ENCODE measurements at places on chromosomes 4 and X.

DNA sequence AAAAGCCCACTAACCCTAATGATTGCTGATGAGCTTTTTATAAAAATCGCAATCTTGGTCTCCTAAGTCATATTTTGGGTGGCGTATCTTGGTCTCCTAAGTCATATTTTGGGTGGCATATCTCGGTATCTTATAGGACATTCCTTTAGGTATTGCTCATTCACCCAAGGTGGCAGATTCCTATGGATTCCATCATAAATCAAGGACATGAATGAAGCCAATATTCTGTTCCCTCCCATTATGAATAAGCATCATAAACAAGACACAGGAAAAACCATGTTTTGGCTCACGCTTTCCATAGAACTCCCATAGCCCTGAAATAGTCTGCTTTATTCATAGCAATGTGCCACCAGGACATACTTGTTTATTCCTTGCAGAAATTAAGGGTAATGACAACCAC, 95.0 kb upstream of the CD99 start:
- DNase-seq, result no peak

- no peak for DNase-seq
These were observed 3.4 kb upstream of the MAML3 start for GRCh38 chr4:140157341-140157740.

DNA sequence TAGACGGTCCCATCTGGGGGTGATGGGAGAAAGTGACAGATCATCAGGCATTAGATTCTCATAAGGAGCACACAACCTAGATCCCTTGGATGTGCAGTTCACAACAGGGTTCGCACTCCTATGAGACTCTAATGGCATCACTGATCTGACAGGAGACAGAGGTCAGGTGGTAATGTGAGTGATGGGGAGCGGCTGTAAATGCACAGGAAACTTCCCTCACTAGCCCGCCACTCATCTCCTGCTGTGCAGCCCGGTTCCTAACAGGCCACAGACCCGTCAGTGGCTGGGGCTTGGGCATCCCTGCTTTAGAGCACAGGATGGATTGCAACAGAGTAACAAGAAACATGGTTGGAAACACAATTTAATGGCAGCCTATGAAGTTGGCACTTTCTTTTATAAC, 172.6 kb upstream of the VCX3A start:
- DNase-seq, result no peak

DNA sequence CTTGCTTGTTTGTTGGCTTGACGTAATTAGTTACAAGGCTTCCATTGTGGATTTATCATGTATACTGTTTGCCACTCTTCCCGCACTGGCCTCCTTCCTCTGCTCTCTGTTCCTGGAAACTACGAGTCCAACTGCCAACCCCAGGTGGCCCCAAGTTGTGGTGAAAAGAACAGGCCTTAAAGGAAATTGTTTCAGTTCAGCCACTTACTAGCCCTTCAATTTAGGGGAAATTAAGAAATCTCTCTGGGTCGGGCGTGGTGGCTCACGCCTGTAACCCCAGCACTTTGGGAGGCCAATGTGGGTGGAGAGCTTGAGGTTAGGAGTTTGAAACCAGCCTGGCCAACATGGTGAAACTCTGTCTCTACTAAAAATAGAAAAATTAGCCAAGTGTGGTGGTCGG, 28.0 kb downstream of the RBM47 start:
- no peak for DNase-seq

DNA sequence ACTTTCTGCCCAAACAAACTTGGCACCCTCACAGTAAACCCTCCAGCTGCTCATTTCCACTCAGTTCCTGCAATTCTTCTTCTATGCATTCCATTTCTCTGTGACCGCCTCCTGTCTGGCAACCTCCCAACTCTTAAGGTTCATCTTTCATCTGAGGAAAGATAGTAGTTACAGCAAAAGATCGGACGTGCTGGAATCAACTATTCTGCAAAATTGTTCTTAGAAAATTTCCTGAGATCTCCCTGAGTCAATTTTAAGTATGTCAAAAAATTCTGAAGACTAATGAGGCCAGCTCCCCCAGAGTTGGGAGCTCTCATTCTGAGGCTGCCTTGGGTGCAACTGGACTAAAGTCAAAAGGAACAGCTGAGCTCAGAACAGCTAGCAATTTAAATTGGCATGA, 1026.0 kb downstream of the ADGRL3 start:
- no peak for DNase-seq

DNA sequence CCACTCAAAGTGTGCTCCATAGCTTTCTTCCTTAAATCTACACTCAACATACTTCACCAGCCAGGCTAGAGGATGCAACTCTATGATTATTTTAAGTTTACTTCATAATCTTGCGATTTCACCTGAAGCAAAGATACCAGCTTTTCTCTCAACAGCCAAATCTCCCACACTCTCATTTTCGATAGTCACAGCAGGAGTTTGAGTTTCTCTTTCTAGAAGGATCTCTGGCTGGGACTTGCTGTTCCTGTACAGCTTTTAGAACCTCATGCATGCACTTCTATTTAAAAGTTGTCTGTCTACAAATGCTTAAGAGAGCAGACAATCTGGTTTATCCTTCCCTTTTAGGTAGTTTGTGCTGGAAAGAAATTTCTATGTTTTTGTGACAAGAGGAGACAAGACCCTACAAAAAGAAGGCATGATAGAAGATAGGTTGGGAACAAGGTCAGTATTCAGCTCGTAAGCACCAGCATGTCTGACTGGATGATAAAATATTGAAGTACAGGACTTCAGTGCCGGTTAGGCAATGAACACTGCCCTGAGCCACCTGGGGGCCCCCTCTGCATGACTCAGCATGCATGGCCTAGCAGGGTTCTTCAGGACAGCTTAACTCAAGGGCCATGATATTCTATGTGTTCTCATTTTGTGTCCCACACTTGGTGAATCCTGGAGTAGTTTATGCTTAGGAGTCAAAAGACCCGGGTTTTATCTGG, 65.6 kb downstream of the ATXN3L start:
- no peak for DNase-seq

GRCh38 chr4:153152501-153153338, 51.5 kb upstream of the TRIM2 start:
- peak; percentile 19 for DNase-seq

- DNase-seq, result no peak
These were observed 149.1 kb downstream of the MAGEB17 start for GRCh38 chrX:16316331-16316730.

DNA sequence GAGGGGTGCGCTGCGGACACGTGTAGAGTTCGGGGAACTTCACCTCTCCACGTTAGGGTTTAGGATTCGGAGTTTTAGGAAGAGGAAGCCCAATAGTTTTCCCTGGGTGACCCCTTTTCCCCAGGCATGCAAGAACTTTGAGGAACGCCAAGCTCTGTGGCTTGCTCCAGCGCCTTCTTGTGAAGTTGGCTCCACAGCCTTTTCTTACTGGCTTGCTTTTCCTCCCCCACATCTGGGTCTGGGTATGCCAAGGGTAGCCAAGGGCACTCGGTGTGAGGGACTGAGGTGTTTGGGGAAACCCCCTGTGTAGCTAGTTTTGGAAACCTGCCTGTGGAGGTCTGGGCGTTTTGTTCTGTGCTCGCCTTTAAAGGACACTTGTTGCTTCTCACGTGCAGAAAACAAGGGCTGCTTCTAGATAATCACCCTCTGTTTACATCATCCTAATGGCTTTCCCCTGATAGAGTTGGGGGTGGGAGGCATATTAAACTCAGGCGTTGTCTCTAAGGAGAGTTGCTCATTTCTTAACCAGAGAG, 746 bp downstream of the EDNRA start:
- DNase-seq, result no peak

DNA sequence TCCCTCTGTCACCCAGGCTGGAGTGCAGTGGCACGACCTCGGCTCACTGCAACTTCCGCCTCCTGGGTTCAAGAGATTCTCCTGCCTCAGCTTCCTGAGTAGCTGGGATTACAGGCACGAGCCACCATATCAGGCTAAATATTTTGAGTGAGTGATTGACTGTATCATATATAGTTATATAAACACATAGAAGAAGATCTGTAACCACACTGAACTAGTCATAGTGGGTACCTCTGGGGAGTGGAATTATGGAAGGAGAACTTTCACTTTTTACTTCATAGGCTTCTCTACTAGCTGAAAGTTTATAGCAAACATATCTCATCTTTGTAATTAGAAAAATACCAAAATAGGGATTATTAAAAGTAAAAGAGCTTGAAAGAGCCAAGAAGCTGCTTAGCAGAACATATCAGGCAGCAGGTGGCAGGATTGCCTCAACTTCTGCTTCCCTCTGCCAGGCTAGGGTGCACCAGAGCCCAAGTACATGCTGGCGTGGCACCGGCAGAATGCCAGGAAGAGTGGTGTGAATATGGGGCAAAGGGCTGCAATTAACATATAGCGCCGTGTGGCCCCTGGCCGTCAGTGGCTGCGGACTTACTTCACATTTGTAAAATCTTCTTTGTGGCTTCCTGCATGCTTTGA, 39.5 kb upstream of the CD40LG start:
- DNase-seq, result peak; percentile 20

- no peak for DNase-seq
These were observed 495.9 kb downstream of the SPRY1 start for GRCh38 chr4:123892368-123892976.

- no peak for DNase-seq
These were observed 32.1 kb upstream of the RAPGEF2 start for GRCh38 chr4:159070742-159071141.

Data from stimulated activated CD4-positive, alpha-beta T cell treated with anti-CD3 and anti-CD28 coated beads, Interleukin-15, amount 100 ng/mL, for 1 hour (primary cell).